ENCODE measurements at places on chromosomes 6 and 20.
A peak's percentile ranks its signal among the peaks of the same experiment; 100 is the strongest.

GRCh38 chr6:34340906-34341480 is 51.5 kb downstream of the NUDT3 start:
- DNase-seq, result no peak

DNA sequence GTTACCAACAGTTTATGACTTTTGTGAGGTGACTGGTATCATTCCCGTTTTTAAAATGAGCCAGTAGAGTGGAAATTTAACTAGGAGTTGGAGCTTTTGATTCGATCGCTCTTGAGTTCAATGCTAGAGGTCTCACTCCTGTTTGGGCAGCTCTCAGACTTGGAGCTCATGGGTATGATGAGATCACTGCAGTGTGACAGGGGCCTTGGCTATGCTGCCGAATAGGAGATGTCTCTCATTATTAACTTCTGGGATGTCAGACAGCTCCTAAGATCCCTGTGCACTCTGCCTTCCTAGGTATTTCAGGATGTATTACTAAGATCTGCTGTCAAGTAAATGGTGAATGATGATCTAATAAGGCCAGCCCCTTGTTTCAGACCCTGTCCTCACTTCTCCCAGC is 20.4 kb downstream of the AKAP12 start:
- DNase-seq, result no peak

- DNase-seq, result peak; percentile 51
Measured at GRCh38 chr6:109059153-109059552, 35.5 kb downstream of the SESN1 start.

GRCh38 chr6:169034516-169035167 is 219.0 kb downstream of the THBS2 start:
- DNase-seq, result no peak

- DNase-seq, result peak; percentile 58
Measured at GRCh38 chr20:50120935-50121693, 8.2 kb upstream of the UBE2V1 start.

DNA sequence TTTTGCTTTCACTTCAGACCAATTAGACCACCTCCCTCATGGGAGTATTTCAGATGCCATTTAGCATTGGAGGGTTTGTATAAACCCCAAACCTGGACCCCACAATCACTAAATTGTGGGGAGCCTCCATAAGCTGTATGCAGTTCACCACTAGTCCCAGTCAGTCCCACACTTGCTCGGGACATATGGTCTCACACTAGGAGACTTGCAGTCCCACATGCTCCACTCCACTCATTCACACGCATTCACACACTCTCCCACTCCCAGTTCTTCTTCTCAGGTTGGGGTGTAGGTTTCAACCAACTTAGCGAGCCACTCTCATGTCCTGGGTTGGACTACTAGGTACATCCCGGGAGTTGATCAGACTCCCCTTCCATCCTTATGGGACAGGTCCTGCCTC is 84.5 kb upstream of the GPR6 start:
- DNase-seq, result no peak

DNA sequence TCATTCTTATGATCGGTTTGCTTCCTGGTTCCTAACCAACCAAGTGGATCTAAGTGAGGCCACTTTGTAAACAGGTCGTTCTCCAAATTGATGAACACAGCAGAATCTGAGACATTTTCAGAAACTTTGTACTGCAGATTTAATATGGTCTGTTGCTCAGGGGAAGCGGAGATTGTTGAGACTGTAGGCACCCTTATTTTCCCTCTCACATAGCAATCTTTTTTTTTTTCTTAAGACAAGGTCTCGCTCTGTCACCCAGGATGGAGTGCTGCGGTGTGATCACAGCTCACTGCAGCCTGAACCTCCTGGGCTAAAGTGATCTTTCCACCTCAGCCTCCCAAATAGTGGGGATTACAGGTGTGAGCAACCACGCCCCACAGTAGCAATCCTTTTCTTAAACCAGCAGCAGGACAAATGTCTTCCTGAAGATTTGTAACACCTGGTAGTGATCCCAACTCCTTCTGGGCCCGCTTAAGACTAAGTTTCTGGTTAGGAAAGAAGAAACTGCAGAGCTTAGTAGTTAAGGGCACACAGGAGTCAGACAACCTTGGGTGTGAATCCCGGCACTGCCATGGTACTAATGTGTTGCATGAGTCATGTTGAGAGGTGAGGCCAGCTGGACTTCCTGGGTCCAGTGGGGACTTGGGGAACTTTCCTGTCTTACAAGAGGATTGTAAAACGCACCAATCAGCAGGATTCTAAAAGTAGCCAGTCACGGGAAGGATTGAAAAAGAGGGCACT is 48.4 kb upstream of the EZR start:
- DNase-seq, result peak; percentile 77

DNA sequence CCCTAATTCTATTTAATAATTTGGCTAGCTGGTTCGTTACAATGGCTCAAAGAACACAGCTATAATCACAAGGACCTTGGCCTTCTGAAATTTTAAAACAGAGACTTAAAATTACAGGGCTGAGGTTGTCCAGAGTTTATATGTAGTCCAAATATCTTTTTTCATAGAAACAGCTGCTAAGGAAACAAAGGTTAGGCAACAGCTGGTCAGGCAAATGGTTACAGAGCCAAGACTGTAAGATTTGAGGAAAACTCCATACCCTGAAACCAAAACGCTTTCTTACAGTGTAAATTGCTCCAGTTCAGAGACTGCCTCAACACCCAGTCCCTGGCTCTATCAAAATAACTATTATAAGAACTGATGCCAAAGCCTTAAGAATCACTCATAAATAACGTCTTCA is 9.7 kb upstream of the ARHGAP18 start:
- no peak for DNase-seq

DNA sequence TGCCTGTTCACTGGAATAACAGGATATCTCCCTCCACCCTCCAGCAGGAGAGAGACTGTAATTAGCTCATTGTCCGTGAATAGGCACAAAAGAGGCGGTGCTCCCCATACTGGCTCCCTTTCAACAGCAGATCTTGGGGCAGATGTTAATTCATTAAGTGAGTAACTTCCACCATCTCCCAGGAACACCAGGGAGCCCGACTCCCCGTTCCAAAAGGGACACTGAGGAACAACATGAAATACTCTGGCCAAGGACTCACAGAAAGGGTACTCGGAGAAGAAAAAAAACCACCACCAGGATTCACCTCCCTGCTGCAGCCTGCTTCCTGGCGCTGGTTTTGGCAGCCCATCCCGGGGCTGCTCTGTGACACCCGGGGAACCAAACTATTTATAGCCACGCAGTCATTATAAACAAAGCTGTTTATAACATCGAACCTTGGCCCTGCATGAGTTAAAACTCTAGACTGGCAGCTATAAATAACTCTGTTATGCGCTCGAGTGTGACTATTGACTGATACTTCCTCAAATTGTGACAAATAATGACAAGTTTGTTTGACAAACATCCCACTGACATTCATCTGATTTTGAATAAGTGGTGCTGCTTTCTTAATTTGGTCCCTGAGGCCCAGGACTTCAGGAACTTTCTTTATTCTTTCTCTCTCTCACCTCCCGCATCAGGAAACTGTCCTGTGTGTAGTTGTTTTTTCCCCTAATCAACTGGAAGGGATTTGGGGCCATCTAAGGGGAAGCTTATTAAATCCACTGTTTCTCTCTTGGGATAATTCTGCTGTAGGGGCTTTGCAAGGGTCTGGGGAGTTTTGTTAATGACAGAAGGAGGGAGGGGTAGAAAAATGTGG is 521.6 kb downstream of the CD83 start:
- peak; percentile 29 for DNase-seq

- no peak for DNase-seq
Measured at GRCh38 chr6:139416146-139416545, 41.7 kb upstream of the CITED2 start.

GRCh38 chr20:856361-856775 is 22.9 kb downstream of the FAM110A start:
- peak; percentile 96 for DNase-seq

- DNase-seq, result no peak
Measured at GRCh38 chr6:119586250-119586882, 236.8 kb upstream of the MAN1A1 start.

DNA sequence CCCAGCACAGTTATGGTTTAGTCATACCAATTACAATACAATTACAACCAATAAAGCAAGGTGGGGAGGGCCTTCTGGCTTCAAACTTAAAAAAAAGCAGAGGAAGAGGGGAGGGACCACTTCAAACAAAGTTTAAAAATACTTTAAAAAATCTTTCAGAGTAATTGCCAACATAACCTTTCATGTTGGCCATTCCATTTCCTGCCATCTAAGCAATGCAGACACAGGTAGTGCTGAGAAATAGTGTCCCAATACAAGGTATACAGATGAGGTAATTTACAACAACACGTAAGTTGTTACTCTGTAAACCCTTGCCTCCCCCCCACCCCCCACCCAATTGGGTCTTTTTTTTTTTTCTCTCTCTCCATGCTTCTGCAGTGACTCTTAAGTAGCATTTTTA is 18.8 kb upstream of the TBC1D20 start:
- DNase-seq, result no peak

DNA sequence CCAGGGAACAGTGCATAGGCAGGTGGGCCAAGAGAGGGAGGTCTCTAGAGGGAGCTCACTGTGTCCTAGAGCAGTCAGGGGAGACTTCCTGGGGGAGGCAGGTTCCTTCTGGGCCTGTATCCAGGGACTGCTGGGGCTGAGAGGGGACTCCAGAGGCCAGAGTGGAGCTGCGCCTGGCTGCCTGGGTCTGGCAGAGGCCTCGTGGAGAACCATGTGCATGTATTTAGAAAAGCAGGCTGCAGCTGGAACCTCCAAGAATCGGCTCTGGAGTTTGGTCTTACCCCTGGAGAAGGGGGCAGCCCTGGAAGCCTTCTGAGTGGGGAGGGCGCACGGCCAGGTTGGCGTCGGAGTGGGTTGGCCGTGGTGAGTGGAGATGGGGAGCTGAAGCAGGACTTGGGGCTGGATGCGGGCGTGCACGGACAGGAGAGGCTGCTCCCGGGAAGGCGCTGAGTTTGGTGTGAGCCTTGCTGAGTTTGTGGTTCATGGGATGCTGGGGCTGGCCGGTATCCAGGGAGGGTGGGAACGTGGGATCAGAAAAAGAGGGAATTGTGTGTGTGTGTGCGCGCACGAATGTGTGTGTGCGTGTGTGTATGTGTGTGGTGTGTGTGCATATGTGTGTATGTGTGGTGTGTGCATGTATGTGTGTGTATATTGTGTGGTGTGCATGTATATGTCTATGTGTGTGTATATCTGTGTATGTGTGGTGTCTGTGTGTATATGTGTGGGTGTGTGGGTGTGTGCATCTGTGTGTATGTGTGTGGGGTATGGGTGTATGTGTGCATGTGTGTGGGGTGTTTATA is 10.8 kb downstream of the VSTM2L start:
- no peak for DNase-seq

GRCh38 chr6:102015431-102015830 is 621.9 kb downstream of the GRIK2 start:
- no peak for DNase-seq

DNA sequence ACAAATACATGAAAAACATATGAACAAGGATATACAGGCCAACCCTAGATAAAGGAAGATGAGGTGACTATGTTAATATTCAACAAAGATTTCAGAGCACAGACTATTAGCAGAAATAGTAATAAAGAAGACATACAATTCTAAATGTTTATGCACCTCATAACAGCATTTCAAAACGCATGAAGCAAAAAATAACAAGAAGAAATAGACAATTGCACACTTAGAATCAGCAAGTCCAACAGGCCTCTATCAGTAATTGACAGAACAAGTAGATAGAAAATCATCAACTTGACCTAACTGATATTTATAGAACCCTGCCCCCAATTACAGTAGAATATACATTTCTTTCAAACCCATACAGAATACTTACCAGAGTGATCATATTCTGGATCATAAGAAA is 11.4 kb upstream of the DOK5 start:
- DNase-seq, result no peak

GRCh38 chr6:137824896-137825295 is 42.2 kb upstream of the TNFAIP3 start:
- DNase-seq, result no peak

- DNase-seq, result peak; percentile 49
Measured at GRCh38 chr6:106103728-106104109, 17.6 kb downstream of the PRDM1 start.

GRCh38 chr6:17979479-17979878 is 8.0 kb downstream of the KIF13A start:
- no peak for DNase-seq

DNA sequence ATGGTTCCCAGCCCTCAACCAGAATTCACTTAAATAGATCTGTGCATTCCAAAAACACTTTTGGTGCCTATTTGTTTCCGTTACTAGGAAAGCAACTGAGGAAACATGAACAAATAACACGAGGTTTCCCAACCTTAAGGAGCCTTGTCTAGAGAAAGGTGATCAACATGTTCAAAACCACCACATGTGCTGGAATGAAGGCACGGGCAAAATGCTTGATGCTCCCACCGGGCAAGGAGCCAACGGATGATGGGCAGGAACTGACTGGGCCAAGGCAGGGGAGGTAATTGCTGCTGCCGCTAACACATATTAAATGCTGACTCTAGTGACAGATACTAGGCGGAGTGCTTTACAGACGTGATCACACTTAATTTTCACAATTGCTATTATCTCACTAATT is 2.5 kb downstream of the MYLK4 start:
- no peak for DNase-seq

DNA sequence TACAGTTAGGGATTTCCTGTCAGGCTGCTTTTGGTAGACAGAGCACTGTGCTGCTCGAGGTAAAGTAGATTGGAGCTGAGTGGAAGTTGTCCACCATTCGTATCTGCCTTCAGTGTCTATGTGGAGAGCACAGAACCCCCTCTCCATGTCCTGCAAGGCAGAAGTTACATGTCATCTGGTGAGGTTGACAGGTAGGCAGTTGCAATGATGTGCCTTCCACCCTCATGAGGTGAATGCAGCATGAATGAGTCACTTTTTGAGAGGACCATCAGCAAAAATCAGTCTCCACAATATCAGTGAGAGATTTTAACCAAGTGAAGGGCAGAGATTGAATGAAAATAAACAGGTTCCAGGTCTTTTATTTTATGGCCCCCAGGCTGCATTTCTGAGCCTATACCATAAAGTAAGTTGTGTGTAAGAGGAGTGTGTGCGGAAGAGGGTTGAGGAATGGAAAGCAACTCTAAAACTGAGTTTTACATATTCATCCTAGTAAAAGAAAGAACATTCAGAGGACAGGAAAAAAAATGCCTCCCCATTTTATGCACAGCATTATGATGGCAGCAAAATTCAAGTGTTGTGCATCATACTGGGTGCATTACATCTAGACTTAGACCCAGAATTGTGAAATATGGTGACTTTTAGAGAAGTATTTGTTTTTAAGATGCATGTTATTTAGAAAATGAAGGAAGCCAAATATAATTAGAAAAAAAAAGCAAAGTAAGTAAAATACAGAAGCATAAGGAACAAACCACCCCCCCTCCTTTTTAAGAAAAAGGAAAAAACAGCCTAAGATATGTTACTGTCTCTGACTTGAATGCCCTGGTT is 15.8 kb downstream of the TRAPPC3L start:
- no peak for DNase-seq

DNA sequence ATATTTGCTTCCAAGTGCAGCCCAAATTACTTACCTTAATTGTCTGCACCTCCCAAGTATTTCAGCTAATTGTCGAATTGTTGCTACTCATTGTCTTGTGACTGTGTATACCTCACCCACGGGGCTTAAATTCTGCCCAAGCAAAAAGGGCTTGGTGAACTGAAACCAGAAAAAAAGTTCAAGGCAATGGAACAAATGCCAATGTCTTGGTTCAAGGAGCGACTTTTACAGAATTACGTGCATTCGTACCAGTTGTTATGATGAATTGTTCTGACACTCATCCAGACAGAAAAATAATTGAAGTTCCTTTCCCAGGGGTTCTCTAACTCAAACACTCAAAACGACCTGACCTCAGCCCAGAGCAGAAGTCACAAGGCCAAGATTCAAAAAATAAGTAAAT is 13.9 kb upstream of the PXDC1 start:
- DNase-seq, result no peak

GRCh38 chr6:122285292-122285913 is 114.0 kb upstream of the HSF2 start:
- no peak for DNase-seq
